ENCODE measurements at places on chromosomes 5 and 9.

- H3K4me1 ChIP-seq, result no peaks in the 10 kb centered on the region
- no peaks in the 10 kb centered on the region for H3K27me3 ChIP-seq
- DNase-seq, result no peak
- H3K4me3 ChIP-seq, result no peak overlapping the region
- H3K27ac ChIP-seq, result no peak overlapping the region
- H3K36me3 ChIP-seq, result no peaks in the 10 kb centered on the region
These were observed 10.3 kb upstream of the CRHBP start for GRCh38 chr5:76942581-76942980.

DNA sequence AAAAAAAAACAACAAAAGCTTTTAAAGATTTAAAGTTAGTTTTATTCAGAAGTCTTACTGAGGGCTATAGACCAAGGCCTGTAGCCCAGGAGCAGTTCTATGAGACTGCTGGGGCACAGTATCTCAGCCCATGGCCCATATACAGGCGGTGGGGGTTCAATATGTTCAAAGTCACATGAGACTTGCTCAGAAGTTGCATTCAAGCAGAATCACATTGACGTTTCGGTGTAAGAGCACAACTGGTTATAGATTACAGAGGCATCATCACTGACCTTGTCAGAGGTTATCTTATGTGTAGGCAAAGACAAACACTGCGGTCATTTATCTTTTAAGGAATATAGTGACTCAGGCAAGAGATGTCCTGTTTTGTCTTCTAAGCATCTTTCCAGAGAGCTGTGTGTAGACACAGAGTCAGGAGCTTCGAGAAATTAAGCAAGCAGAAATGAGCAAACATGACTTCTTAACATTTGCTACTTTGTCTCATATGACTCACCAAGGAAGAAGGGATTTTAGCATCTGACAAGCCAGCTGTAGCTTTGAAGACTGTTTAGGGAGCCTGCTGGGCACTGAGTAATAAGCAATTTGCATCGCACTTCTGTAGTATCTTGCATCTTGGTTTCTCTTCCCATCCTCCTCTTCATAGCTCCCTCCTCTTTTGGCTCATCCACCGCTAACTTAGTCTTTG is 12.9 kb upstream of the F2RL1 start:
- H3K27me3 ChIP-seq, result no peaks in the 10 kb centered on the region
- H3K36me3 ChIP-seq, result no peaks in the 10 kb centered on the region
- H3K4me1 ChIP-seq, result no peaks in the 10 kb centered on the region
- no peak overlapping the region for H3K4me3 ChIP-seq

- H3K27me3 ChIP-seq, result no peaks in the 10 kb centered on the region
- H3K4me1 ChIP-seq, result no peaks in the 10 kb centered on the region
- no peaks in the 10 kb centered on the region for H3K36me3 ChIP-seq
These were observed 91.4 kb downstream of the TSSK1B start for GRCh38 chr5:113343343-113343742.

- no peaks in the 10 kb centered on the region for H3K4me1 ChIP-seq
- no peak overlapping the region for H3K4me3 ChIP-seq
- H3K27ac ChIP-seq, result no peak overlapping the region
- no peak for DNase-seq
- no peaks in the 10 kb centered on the region for H3K27me3 ChIP-seq
These were observed 145.1 kb upstream of the FSTL4 start for GRCh38 chr5:133757396-133757945.

- H3K27ac ChIP-seq, result no peak overlapping the region
- DNase-seq, result no peak
- H3K4me3 ChIP-seq, result no peak overlapping the region
- H3K36me3 ChIP-seq, result no peaks in the 10 kb centered on the region
These were observed 33.5 kb downstream of the SPEF2 start for GRCh38 chr5:35651002-35651756.

DNA sequence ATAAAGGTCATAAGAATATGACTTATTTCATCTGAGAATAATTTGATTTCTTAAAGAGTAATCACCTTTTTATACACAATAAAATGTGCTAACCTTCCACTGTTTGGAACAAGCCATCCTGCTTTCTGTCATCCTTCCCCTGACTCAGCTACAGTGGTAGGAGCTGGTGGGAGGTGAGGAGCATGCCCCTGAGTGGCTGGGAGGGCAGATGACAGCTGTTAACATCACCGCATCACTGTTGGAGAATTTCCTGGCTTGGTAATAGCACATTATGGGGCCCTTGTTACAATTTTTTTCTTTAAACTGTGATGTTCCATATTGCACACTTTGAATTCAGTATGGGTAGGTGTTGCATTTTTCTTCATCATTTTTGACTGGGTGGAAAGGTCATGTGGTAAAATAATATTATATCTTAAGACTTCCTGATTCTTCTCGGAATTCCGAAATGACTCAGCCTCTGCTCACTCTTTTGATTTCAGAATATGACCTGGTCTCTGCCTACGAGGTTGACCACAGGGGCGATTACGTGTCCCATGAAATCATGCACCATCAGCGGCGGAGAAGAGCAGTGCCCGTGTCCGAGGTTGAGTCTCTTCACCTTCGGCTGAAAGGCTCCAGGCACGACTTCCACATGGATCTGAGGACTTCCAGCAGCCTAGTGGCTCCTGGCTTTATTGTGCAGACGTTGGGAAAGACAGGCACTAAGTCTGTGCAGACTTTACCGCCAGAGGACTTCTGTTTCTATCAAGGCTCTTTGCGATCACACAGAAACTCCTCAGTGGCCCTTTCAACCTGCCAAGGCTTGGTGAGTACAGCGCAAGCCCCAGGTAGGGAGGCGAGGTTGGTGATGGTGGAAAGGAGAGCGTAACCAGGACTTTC is 5.8 kb downstream of the ADAMTS16 start:
- H3K36me3 ChIP-seq, result no peaks in the 10 kb centered on the region
- no peaks in the 10 kb centered on the region for H3K27me3 ChIP-seq
- H3K4me1 ChIP-seq, result peaks cover 5% of the 10 kb centered on the region
- no peak overlapping the region for H3K27ac ChIP-seq

DNA sequence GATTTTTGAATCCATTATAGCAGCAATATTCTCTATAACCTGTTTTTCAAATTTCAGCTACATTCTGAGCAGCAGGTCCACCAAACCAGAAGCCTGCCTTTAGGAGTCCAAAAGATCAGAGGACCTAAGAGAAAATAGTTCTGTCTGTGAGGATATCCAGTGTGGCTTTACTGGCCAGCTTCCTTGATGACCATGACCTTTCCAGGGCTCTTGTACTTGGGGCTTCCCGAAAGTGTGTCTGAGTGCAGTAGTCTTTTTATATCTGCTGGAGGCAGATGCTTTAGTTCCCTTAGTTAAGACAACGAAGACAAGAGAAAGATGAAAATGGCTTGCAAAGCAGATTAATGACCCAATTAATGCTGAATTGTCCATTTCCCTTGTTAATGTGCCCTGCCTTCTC is 72.4 kb downstream of the SGCD start:
- no peak overlapping the region for H3K27ac ChIP-seq
- no peaks in the 10 kb centered on the region for H3K27me3 ChIP-seq
- no peak overlapping the region for H3K4me3 ChIP-seq
- no peaks in the 10 kb centered on the region for H3K36me3 ChIP-seq

- H3K4me1 ChIP-seq, result no peaks in the 10 kb centered on the region
- H3K36me3 ChIP-seq, result no peaks in the 10 kb centered on the region
- no peak for DNase-seq
- H3K4me3 ChIP-seq, result no peak overlapping the region
These were observed 9.5 kb downstream of the GAPVD1 start for GRCh38 chr9:125271081-125271480.

DNA sequence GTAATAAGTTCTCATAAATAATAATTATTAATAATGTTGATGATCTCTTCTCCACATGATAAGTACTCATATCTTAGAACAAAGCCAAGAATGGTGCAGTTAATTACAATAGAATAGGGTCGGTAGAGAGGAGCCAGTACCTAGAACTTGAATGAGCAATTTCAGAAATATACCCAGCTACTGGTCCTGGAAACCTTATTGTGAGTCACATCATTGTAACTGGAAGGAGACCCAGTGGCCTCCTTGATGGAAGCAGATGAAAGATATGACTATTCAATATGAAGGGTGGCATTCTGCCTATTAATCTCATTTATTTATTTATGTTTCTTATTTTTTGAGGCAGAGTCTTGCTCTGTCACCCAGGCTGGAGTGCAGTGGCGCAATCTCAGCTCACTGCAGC is 37.7 kb upstream of the SHOC1 start:
- H3K36me3 ChIP-seq, result no peaks in the 10 kb centered on the region
- DNase-seq, result no peak
- no peak overlapping the region for H3K4me3 ChIP-seq
- H3K27me3 ChIP-seq, result no peaks in the 10 kb centered on the region
- H3K27ac ChIP-seq, result no peak overlapping the region
- H3K4me1 ChIP-seq, result no peaks in the 10 kb centered on the region

- H3K4me3 ChIP-seq, result no peak overlapping the region
- H3K27ac ChIP-seq, result no peak overlapping the region
- no peak for DNase-seq
- no peaks in the 10 kb centered on the region for H3K4me1 ChIP-seq
- H3K36me3 ChIP-seq, result no peaks in the 10 kb centered on the region
These were observed 8.3 kb downstream of the C1QTNF3 start for GRCh38 chr5:34034534-34035327.

GRCh38 chr5:65902104-65902503 is 24.3 kb upstream of the ERBIN start:
- no peaks in the 10 kb centered on the region for H3K36me3 ChIP-seq
- DNase-seq, result no peak
- H3K27ac ChIP-seq, result no peak overlapping the region
- no peak overlapping the region for H3K4me3 ChIP-seq

DNA sequence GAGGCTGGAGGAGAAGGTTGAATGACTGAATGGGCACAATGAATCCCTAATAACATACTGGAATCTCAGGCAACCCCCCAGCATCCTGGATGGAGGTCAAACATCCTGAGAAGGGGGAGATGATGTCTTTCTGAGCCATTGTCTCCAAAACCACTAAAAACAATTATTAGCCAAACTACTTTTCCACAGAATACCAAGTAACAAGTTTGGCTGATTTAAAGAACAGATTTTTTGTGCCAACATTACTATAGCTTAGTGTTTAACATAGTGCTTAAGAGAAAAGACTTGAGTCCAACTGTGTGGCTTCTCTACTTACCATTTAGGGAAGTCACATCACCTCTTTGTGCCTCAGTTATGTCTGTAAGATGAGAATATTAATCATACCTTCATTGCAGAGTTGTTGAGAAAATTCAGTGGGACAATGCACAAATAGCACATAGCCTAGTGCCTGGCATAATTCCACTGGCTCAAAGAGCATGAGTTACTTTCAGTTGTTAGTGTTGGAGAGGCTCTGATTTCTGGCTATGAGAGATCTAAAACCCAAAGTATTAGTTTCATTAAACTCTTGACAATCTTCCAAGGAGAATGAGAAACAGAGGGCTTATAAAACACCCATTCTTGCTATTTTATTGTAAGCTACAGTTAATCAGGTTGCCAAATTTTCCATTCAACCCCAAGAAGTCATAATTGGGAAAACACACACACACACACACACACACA is 111.3 kb upstream of the NR3C1 start:
- H3K4me1 ChIP-seq, result peaks cover 13% of the 10 kb centered on the region
- no peaks in the 10 kb centered on the region for H3K27me3 ChIP-seq
- no peak overlapping the region for H3K27ac ChIP-seq
- DNase-seq, result no peak

GRCh38 chr9:98774746-98775145 is 21.6 kb downstream of the ANKS6 start:
- DNase-seq, result no peak
- H3K27me3 ChIP-seq, result no peaks in the 10 kb centered on the region
- H3K4me3 ChIP-seq, result no peak overlapping the region
- no peaks in the 10 kb centered on the region for H3K4me1 ChIP-seq

- no peak overlapping the region for H3K4me3 ChIP-seq
- DNase-seq, result no peak
- H3K36me3 ChIP-seq, result no peaks in the 10 kb centered on the region
- no peak overlapping the region for H3K27ac ChIP-seq
These were observed 402.8 kb downstream of the MAT2B start for GRCh38 chr5:163908253-163908652.

GRCh38 chr9:105291422-105291859 is 47.0 kb downstream of the SLC44A1 start:
- H3K4me1 ChIP-seq, result peaks cover 3% of the 10 kb centered on the region
- no peak for DNase-seq
- no peaks in the 10 kb centered on the region for H3K36me3 ChIP-seq
- H3K4me3 ChIP-seq, result no peak overlapping the region
- H3K27me3 ChIP-seq, result no peaks in the 10 kb centered on the region

DNA sequence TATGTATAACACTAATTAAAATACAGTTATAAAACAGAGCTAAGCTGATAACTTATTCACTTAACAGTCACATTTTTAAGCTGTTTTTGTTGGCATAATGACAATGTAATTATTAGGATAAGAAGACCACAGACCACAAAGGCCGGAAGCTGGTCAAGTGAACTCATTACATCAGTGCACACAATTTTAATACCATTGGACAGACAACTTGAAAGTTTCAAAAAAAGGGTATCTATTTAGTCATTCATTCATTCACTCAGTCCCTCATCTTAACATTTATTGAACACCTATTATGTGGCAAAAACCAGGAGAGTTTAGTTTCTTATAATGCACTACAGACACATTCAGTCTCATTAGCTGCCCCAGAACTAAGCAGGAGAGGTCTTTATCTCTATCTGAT is 11.6 kb downstream of the ERP44 start:
- peaks cover 5% of the 10 kb centered on the region for H3K4me1 ChIP-seq
- no peaks in the 10 kb centered on the region for H3K27me3 ChIP-seq
- H3K27ac ChIP-seq, result no peak overlapping the region
- no peaks in the 10 kb centered on the region for H3K36me3 ChIP-seq

DNA sequence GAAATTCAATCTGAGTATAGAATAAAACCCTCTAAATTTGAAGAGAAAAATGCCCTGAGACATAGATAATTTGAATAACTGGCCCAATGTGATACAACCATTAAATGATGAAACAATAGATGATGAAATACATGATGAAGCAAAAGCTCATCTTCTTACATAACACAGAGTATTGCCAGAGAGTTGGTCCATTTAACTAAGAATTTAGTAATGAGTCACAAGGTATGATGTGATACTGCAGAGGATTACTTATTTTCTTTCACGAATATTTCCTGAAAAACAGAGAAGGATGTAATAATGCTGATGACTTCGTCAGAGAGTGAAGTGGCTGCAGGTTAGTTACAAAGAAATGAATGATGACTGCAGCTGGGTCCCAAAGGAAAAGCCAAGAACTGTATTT is 379.3 kb downstream of the CDH12 start:
- no peak for DNase-seq
- no peaks in the 10 kb centered on the region for H3K27me3 ChIP-seq
- no peaks in the 10 kb centered on the region for H3K36me3 ChIP-seq
- H3K27ac ChIP-seq, result no peak overlapping the region
- no peak overlapping the region for H3K4me3 ChIP-seq
- H3K4me1 ChIP-seq, result no peaks in the 10 kb centered on the region

DNA sequence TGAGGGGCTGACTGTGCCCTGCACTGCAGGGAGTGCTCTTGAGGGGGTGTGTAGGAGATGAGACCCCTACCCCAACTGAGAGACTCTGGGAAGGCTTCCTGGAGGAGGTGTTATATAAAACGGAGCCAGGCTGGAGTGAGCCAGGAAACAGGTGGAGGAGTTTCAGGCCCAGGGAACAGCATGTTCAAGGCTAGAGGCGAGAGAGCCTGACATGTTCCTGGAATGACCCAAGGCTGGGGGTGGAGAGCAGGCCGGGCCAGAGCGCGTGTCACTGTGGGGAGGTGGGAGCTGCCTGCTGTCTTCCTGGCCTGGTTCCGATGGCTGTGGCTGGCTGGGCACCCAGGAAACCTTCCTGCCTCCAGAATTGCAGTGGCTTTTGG is 48.7 kb downstream of the RXRA start:
- no peaks in the 10 kb centered on the region for H3K36me3 ChIP-seq
- peak overlapping the region; percentile 89 for H3K27ac ChIP-seq
- H3K27me3 ChIP-seq, result no peaks in the 10 kb centered on the region
- DNase-seq, result peak; percentile 80
- H3K4me3 ChIP-seq, result peak overlapping the region; percentile 35

GRCh38 chr9:106983346-106983745 is 120.4 kb downstream of the ZNF462 start:
- no peaks in the 10 kb centered on the region for H3K27me3 ChIP-seq
- peaks cover 8% of the 10 kb centered on the region for H3K36me3 ChIP-seq
- H3K4me1 ChIP-seq, result no peaks in the 10 kb centered on the region
- no peak for DNase-seq
- no peak overlapping the region for H3K4me3 ChIP-seq
